ENCODE measurements at places on chromosomes 2 and 18.

DNA sequence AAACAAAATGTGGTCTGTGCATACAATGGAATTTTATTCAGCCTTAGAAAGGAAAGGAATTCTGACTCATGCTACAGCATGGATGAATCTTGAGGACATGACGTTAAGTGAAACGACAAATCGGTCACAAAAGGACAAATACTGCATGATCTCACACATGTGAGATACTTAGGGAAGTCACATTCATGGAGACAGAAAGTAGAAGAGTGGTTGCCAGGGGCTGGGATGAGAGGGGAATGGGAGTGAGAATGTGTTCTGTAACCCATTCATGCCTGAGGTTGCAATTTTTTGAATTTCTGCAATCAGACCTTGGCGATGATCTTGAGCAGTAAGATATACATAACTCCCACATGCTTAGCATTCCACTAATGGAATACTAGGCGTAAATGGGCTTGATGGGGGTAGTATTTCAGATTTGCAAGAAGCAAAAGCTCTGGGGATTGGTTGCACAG is 22.0 kb downstream of the FHL2 start:
- DNase-seq = peak; percentile 85

DNA sequence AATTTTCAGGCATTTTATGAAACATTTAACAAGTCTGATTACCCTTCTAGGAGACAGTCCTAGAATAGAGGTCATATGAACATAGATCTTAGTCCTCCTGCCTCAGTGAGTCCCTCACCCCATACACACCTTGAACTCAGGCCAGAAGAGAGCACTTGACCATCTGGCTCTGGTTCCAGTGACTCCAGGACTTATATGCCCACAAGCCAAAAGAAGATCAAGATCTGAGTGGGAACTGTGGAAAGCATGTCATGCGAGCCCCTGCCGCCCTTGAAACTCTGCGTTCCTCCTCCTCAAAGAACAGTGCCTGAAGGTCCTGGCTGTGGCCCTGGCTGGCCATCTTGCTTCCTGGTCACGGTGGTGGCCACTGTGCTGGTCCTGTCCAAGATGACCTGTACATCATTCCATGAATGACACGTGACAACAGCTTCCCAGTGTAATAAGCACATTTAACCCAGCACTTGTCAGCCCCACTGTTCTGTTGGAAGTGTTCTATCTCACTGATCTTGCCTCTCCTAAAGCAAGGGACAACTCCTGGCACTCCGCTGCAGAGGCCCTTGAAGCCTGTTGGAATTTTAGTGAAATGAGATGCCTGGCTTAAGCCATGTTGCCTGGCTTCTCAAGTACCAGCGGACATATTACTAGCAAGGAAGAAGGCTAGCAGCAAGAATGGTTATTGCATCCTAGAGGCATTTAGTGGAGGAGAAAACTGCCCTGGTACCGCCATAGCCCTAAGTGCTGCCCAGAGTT is 17.6 kb downstream of the TTC32 start:
- DNase-seq = no peak

DNA sequence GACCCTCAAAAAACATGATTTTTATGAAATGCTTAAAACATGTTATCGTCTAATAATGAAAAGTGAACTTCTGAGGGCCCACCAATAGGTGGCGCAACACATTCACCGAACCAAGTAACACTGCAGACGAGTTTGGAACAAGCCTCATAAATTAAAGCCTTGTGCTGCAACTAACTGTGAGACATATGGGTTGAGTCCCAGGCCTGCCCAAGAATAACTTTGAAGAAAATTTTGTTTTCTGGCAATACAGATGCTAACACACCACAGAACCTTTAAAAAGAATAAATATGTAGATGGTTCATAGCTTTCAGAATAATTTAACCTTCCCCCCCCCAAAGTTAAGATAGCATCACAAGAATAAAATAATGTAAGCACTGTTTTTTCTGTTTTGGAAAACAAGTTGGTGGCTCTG is 285.9 kb downstream of the RNF144A start:
- peak; percentile 76 for DNase-seq

DNA sequence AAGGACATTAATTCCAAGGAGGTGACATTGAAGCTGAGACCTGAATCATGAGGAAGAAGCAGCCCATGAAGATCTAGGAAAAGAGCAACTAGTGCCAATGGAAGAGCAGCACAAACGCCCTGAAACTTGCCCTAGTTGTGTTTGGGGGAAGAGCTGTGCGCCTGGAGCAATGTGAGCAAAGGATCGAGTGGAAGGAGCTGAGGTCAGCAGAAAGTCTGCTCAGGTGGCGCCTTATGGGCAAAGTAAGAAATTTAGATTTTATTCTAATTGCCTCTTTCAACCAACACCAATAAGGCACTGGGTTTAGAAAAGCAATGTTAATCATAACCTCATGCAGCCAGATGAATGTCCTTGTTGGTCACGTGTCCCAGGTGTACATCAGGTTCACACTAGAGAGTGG is 226.0 kb upstream of the THSD7B start:
- DNase-seq = no peak

GRCh38 chr2:124267794-124268193 is 242.7 kb downstream of the CNTNAP5 start:
- peak; percentile 52 for DNase-seq

DNA sequence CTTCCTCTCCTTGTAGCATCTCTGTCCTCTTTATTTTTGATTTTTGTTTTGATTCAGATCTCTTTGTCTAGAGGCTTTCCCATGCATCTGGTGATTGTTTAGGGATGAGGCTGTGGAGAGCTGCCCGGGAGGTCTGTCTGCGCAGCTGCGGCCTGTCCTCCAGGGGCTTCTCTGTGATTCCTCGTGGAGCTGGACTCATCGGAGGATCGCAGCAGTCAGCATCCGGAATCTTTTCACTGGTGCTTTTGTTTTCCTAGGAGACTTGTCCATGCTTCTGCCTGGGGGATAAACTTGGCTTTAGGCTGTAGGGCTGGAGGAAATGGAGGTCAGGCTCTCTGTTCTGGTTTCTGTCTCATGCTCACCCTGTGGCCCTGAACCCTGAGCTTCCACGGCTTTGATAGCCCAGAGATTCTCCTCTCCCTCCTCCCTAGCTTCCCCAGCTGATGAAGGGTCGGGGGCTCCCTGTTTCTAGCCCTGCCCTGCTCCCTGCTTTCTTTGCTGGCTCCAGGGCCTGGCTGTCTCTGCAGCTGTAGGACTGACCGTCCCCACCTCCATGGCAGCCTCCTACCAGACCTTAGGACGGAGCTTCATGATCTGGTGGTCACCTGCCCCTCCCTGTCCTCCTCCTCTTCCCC is 35.5 kb downstream of the ZNF532 start:
- DNase-seq = no peak

GRCh38 chr2:167816874-167817290 is 430.5 kb downstream of the STK39 start:
- DNase-seq = no peak

DNA sequence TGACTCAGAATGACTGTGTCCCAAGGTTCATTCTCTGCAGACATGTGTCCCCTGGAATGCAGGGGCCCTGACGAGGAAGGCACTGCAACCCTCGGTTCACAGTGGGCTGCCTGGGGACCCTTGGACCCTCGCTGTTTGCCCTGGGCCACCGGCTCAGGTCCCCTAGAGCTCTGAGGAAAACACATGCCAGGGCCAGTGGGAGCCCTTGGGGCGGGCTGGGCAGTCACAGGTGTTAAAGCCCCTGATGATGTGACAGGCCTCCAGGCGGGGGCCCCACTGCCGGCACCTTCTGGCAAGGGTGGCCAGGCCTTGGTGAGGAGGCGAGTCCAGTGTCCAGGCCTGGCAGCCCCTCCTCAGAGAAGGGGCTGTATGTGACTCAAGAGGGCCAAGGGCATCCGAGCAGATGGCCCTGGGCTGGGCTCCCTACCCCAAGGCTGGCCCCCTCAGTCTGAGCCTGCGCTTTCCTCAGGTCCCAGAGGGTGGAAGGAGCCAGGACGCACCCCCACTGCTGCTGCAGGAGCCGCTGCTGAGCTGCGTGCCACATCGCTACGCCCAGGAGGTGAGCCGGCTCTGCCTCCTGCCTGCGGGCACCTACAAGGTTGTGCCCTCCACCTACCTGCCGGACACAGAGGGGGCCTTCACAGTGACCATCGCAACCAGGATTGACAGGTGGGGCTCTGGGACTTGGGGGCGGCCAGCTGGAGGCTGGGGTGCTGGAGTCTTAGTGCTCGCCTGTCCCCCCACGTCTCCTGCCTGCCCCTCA is 11.1 kb downstream of the CAPN10 start:
- DNase-seq = no peak

GRCh38 chr18:905307-905947 is 756 bp downstream of the ADCYAP1 start:
- no peak for DNase-seq

- DNase-seq = no peak
Measured at GRCh38 chr2:227324642-227324994, 433 bp upstream of the MFF start.

Data from fibroblast of the aortic adventitia (primary cell).